ENCODE measurements at places on chromosomes 2 and 18.

GRCh38 chr18:57803103-57803969, at the start of gene ATP8B1:
ATP8B1 (minus strand) TSS chr18:57803315; CDS start chr18:57731807, 71,508 bp downstream.
- peak; percentile 94 for DNase-seq

GRCh38 chr2:41701231-41701630, 346.6 kb upstream of the PKDCC start:
- DNase-seq: no peak

DNA sequence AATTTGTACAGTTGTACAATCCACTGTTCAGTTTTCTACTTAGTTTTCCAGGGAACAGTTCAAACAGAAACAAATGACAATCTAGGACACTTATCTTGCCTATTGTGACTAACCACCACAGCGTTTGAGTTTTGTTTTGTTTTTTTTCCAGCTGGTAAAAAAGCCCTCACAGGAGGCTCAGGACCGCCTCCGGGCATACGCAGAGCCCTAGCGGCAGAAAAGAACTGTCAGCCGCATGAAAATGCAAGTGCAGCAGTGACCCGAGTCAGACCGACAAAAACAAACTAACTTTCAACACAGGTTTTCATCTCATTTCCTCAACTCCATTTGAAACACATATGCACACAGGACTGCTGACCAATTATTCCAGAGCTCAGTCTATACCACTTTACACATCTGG, 68.6 kb downstream of the STEAP3 start:
- DNase-seq: peak; percentile 5

DNA sequence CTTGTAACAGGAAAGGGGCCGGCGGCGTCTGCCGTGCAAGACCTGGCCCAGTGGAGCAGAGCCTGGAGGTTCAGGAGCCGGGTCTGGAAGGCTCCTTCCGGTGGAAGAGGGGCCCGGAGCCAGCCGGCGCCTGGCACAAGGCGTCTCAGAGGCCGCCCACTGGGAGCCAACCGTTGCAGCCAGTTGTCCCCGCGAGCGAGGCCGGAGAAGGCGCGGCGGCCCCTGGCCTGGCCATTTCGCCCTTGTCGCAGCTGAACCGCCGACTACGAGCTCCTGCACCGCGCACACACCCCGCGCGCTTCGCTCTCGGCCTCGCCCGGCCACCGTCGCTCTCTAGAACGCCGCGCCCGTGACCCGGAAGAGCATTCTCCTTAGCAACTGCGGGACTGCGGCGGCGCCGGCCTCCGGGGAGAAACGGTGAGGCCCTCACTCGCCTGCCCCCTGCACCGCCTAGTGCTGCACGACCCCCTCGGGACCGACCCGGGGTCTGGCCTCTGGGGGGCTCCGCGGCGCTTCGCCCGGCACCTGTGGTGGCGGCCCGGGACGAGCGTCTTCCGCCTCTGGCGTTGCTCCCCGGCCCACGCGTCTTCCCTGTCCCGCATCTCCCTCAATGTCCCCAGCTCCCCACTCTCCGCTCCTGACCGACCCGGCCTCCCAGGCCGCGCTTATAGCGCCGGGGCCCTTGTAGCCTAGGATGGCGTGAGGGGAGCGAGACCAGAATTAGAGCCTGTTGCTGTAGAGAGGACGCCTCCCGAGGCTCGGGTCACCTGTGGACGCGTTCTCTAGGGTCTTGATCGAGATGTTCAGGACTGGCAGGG, at the start of gene DIS3L2:
Gene DIS3L2, plus strand, starts transcription at position 365 of the 818 bp plus-strand sequence. CDS start 53,215 bp downstream, outside the sequence.
- DNase-seq: peak; percentile 95

DNA sequence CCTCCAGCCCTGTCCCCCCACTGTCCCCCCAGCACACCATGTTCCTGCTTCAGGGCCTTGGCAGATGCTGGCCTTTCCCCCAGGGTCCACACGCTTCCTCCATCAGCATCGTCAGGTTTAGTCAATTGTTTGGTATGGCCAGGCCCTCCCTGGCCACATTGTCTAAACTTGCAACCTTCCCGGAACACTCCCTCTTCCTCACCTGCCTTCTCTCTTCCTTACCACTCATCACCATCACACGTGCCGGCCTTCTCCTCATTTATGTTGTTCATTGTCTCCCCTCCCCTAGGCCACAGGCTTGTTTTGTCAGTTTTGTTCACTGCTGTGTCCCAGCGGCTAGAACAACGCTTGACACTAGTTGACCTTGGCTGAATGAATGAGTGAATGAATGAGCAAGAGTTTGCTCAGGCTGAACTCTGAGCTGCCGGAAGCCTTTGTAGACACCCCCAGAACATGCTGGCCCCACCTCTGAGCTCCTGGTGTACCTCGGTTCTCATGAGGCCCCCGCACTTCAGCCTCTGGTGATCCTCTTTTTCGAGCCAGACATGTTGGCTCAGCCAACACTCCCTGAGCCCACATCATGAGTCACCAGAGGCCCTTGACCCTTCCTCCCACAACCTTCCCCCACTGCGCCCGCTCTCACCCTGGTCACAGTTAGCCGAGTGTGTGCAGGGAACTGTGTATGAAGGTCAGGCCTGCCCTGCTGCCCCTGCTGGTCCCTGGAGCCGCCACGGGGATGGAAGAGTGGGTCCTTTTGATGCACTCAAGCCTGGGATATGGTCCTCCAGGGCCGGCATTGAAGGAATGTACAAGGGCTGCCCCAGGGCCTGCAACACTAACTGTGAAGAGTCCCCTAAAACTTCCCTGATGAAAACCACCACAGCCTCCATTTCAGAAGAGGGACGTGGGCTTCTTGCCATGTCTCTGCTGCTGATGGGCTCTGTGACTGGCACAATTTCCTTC, 57.5 kb downstream of the HS1BP3 start:
- no peak for DNase-seq

- DNase-seq: peak; percentile 87
These were observed 592 bp upstream of the MARS2 start for GRCh38 chr2:197704434-197705120.

GRCh38 chr2:120350801-120351320, 4.9 kb downstream of the INHBB start:
- no peak for DNase-seq

DNA sequence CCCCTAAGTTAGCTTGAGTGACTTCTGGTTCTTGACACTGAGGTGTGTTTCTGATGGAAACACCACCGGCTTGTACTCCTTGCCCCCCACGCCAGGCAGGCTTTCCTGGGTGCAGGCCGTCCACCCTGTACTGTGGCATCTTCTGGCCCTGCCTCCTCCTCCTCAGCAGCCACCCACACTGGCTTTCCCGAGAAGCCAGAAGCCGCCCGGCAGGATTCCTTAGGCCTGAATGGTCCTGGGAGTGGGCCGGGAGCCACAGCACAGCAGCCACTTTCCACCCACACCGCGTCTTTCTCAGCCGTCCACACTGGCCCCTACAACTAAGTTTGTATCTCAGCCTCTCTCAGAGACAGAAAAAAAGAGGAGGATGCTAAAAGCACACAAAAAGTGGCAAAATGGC, 2.1 kb upstream of the HSBP1L1 start:
- no peak for DNase-seq

- peak; percentile 94 for DNase-seq
These were observed 22.8 kb downstream of the ZSCAN30 start for GRCh38 chr18:35267161-35267651.

GRCh38 chr2:46985512-46985911, 69.9 kb upstream of the MCFD2 start:
- DNase-seq: no peak

DNA sequence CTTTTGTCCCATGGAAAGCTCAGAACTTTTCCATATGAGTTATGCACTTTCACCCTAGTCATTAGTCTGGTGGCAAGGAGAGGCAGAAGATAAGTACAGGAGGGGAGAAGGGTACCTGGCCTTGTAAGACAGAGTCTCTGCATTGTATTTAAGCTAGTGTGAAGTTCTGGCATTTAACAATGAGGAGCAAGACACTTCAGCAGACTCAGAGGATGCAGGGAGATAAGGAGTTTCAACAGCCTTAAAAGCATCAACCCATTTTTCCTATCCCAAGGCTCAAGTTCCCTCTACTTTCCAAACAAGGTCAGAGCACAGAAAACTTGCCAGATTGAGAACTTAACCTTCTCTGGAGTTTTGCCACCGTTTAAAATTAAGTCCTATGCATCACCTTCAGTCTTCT, 348.2 kb upstream of the VRK2 start:
- no peak for DNase-seq

DNA sequence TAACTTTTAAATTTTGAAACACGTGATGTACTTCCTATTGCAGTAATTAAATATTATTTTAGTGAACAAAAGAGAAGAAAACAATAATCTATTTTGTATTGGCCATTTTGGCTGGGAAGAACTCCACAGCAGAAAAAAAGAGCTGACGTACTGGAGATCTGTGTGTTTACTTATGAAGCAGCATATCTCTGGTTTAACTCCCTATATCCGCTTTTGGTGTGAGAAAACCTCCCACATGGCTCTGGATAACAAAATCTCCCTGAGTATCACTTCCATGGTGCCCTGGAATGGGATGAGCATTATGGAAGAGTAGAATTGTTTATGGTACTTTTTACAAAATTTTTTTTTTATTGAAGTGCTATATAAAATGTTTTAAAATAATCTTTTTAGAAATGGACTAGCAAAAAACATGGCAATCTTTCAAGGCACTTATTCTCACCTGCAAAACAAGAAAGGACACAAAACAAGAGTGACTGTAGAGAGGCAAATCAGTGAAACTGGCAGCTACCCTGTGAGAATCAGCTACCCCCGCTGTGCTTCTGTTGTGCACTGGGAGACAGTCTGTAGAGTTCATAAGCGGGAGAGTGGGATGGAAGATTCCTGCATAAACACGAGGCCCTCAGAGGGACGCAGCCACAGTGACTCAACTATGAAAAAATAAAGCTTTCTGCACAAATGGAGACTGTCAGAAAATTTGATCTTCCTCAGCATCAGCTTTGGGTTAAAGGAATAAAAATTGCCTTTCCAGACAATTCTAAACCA, 762.2 kb upstream of the HS6ST1 start:
- no peak for DNase-seq

DNA sequence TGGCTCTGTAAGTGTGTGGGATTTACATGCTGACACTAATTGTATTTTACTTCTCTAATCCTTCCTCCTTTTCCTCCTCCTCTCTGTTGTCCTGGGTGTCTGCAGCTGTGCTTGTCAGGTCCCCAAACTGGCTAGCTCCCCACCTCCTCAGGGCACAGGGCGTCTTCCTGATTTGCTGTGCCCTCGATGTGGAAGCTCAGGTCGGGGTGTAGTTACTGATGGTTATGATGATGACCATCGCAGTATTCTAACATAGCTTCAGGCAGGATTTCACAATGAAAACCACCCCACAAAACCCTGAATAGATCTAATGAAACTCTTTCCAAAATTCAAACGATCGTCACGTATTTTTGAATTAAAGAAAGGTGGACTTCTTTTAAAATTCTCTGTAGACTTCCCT, 428.4 kb downstream of the TGIF1 start:
- DNase-seq: no peak

- no peak for DNase-seq
These were observed 42.1 kb downstream of the ST6GAL2 start for GRCh38 chr2:106843910-106844250.

All from NCI-H510A treated with DMSO at 0.1 percent for 48 hours (cell line).